Activated CD8-positive, alpha-beta memory T cell treated with anti-CD3 and anti-CD28 coated beads, Interleukin-2, amount 50 U/mL, for 48 hours (primary cell): ENCODE measurements at places on chromosomes 3 and 15.

DNA sequence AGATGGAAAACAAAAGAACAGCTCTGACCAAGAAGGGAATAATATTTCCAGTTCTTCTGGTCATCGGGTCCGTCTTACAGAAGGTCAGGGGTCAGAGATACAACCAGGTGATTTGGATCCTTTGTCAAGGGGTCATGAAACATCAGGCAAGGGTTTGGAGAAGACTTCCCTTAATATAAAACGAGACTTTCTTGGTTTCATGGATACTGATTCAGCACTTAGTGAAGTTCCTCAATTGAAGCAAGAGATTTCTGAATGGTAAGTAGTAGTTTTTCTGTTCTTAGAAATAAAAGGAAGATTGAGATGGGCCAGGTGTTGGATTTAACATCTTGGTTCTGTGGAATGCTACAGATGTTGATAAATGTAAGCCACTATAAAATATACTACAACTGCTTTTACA is 9.5 kb downstream of the MGA start:
- no peak for DNase-seq

GRCh38 chr3:146280864-146281263 is 30.0 kb upstream of the PLSCR4 start:
- DNase-seq, result no peak

- no peak for DNase-seq
These were observed 329.9 kb upstream of the TBL1XR1 start for GRCh38 chr3:177527182-177527581.

- no peak for DNase-seq
These were observed 132.9 kb upstream of the TGFBR2 start for GRCh38 chr3:30473374-30474051.

GRCh38 chr3:136251511-136251910 is 1.4 kb downstream of the PCCB start:
- no peak for DNase-seq

DNA sequence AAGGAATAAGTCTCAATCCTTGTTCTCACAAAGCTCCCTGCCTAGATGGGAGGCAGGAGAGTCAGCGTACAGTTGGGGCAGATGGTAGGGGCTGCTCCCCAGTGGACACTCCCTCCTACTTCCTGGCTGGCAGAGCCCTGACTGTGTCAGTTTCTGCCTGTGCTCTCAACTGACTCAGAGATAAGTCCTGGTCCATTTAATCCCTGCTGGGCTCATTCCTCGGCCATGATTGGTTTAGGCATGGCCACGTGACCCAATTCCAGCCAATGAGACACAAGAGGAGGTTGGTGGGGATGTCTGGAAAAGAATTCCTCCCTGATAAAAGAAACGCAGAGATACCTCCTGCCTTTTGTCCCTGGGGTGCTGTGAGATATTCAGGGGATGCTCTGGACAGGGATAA is 118.1 kb upstream of the SLC6A11 start:
- DNase-seq, result no peak

DNA sequence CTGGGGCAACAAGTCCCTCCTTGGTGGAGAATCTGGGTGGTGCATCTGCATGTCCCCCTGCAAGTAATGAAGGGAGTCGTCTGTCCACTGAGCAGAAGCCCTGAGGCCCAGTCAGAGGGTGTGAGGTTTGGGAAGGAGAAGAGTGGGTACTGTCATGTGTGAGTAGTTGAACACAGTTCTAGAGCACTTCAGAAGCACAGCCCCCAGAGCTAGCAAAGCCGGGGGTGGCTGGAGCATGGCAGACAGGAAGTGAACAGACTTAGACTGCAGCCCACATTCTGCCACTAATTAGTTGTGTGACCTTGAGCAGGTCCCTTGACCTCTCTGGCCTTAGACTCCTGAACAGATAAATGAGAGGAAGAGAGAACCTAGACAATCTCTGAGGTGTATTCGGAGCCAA is 207.6 kb downstream of the UACA start:
- peak; percentile 58 for DNase-seq

- DNase-seq, result no peak
These were observed 576.9 kb upstream of the NECTIN3 start for GRCh38 chr3:110494728-110495127.

- no peak for DNase-seq
These were observed 298.3 kb upstream of the GPR149 start for GRCh38 chr3:154728285-154728684.

- no peak for DNase-seq
These were observed 14.4 kb downstream of the ATP13A3 start for GRCh38 chr3:194472290-194472920.

DNA sequence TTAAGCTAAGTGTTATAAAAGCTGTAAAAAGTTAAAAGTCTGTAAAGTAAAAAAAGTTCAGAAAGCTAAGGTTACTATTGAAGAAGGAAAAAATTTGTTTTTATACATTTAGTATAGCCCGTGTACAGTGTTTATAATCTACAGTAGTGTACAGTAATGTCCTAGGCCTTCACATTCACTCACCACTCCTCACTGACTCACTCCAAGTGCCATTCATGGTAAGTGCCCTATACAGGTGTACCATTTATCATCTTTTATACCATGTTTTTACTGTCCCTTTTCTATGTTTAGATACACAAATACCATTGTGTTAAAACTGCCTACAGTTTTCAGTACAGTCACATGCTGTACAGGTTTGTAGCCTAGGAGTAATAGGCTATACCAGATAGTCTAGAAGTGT is 8.8 kb downstream of the CCDC71 start:
- no peak for DNase-seq

GRCh38 chr15:70165716-70166284 is 68.1 kb upstream of the TLE3 start:
- no peak for DNase-seq

DNA sequence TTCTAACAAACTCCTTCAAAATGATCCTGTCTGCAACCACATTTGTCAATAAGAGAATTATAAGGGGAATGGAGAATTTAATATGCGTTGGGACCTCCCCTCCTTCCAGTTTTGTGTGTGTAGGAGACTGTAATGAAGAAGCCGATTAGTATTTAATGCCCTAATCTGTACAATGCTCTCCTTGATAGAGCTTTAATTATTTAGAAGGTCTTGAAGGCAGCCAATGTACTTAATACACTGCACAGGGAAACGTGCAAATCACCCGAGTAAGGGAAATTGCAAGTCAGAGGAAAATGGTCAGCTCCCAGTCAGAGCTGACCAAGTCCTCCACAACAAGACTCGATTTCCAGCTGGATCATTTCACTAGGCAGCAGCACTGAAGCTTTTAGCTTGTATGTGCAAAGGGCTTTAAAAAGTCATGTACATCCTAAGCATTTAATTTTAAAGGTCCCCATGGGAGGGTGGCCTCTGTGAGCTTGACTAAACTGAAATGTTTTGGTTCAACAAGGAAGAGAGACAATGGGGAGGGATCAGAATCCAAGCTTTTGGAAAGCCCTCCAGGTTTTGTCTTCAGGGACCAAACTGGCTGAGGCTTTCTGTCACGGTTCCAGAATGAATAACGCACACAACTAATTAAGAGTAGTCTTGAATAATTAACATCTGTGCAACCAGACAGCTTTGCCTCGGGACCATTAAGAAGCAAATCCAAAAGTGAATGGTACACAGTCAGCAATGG is 159.8 kb upstream of the MITF start:
- DNase-seq, result no peak

GRCh38 chr3:62898530-62899496 is 23.6 kb upstream of the CADPS start:
- no peak for DNase-seq

- DNase-seq, result no peak
These were observed 15.4 kb upstream of the MUC20 start for GRCh38 chr3:195705081-195705991.

DNA sequence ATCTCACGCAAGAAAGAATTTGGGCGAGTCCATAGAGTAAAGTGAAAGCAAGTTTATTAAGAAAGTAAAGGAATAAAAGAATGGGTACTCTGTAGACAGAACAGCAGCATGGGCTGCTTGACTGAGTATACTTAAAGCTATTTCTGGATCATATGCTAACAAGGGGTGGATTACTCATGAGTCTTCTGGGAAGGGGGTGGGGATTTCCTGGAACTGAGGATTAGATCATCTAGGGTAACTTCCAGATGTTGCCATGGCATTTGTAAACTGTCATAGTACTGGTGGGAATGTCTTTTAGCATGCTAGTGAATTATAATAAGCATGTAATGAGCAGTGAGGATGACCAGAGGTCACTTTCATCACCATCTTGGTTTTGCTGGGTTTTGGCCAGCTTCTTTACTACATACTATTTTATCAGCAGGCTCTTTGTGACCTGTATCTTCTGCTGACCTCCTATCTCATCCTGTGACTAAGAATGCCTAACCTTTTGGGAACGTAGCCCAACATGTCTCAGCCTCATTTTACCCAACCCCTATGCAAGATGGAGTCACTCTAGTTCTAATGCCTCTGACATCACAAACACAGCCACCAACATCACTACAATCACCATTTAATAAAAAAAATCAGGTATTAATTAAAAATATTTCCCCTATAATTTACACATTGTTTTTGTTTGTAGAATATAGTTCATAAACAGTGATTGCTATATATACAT is 890.7 kb upstream of the EPHA6 start:
- DNase-seq, result no peak
